HTR-8/SVneo (cell line): ENCODE measurements at places on chromosomes 12 and 14.
A peak's percentile ranks its signal among the peaks of the same experiment; 100 is the strongest.

- DNase-seq, result no peak
These were observed 8.6 kb downstream of the ZNF219 start for GRCh38 chr14:21089877-21090193.

- no peak for DNase-seq
These were observed 171.3 kb downstream of the TMTC2 start for GRCh38 chr12:82857911-82858533.

DNA sequence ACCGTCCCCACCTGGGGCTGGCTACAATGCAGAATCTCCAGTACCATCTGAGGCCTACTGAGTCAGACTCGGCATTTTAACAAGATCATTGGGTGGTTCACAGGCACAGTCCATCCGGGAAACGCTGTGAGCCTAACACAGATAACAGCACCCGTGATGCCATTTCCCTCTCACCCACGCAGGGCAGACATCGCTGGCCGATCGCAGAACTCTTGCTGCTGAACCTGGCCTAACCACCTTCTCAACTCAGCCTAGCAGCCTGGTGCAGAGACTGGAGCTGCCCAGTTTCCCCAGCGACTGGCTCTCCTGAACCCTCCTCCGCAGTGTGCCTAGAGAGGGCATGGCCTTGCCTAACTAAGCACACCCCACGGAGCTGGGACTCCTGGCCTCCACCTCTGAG lies 83.3 kb downstream of the NCOR2 start:
- DNase-seq, result no peak

DNA sequence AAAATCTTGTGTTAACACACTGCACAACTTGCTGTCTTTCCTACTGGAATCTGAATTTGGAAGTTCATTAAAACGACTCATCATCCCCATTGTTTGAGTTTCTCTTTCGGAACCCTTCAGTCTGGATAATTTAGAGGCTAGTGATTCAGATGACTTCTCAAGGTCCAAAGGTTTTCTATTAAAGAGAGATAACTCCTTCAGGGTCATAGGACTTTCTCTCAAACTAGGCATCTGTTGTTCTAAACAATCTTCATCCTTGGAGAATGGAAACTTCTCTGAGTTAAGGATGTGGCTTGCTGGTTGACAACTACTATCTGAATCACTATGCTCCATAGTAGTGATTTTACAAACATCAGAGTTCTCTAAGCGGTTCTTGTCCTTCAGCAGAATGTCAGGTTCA lies 4.4 kb downstream of the MLH3 start:
- no peak for DNase-seq

GRCh38 chr14:65042296-65042695 lies 55.6 kb downstream of the FNTB start:
- no peak for DNase-seq

DNA sequence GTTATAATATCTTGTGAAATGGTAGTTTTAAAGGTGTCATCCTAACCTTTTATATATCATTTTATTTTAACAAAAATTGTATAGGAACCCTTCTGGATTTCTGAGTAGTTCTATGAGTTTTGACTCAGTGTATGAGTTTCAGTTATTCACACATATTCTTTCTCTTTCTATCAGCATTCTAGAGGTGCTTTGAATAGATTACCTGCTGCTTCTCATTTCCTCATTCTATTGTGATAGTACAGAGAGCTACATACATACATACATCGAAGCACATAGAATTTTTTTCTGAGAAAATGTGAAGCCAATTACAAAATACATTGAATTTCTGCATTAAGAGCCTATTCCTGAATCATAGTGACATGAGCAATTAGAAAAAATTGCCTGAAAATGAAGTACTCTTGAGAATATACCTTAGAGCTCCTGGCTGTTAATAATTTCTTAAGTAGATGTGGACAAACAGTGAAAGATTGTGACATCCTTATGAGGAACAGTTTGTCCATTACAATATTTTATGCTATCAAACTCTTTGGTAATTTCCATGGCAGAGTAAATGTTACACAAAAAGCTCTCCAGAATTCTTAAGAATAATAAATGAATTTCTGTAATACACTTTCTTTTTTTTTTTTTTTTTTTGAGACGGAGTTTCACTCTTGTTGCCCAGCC lies 556.6 kb downstream of the TRHDE start:
- no peak for DNase-seq

DNA sequence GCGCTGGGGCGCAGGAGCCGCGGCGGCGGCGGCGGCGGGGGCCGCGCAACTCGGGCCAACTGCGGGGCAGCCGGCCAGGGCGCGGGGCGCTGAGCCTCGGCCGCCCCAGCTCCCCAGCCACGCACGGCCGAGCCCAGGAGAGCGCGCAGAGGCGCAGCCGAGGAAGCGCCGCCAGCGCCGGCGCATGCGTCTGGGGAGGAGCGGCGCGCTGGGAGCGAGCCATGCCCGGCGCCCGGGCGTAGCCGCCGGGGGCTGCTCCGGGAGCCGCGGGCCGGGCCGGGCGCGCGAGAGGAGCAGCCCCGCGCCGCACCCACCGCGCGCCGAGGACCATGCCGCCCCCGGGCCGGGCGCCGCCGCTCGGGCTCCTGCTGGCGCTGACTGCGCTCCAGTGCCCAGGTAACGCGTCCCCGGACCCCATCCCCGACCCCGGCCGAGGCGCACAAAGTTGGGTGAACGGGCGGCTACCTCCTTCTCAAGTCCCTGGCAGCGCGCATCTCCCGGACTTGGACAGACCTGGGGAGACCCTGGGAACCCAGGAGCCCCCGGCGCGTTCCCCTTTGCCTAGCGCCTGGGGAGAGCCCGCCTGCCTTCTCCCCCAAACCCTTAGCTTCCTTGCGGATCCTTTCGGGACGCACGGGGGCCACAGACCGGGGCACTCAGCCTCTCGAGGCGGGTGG lies 121.4 kb downstream of the AACS start:
- no peak for DNase-seq

GRCh38 chr12:59075968-59076490 lies 155.7 kb upstream of the LRIG3 start:
- DNase-seq, result no peak

DNA sequence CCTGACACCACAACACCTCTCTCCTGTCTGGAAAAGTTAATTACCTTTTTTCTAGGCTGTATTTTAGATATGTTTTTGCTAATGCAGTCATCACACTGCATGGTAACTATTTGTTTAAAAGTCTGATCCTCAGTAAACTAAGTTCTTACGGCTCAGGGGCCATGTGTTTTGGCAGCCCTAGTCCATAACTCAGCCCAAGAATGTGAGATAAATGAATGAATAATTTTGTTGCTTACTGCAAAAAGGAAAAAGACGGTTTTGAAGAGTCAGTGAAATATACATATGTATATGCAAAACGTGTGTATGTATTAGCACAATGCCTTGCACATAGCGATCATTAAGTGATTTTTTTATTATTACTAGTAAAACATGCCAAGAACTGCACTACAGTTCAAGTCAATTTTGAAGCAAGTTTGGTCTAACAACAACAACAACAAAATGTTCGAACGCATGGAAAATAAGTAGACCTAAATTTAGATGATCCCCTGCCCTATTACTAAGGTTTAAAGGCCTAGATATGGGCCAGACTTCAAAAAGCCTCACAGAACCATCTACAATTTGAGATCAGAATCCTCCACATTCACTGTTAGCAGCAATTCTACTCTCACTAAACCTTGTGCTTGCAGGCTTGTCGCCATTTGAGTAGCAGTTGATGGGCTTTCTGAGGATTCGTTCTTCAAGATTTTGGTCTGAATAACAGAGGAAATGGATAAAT lies 140.0 kb downstream of the NDUFA12 start:
- DNase-seq, result no peak

- DNase-seq, result no peak
These were observed 38.0 kb downstream of the CNTN1 start for GRCh38 chr12:40730281-40730680.

- no peak for DNase-seq
These were observed 68.7 kb downstream of the RFX4 start for GRCh38 chr12:106651552-106651951.

- DNase-seq, result no peak
These were observed 66.9 kb upstream of the CNOT2 start for GRCh38 chr12:70176290-70176689.

GRCh38 chr12:6204533-6205143 lies 4.4 kb downstream of the CD9 start:
- no peak for DNase-seq

DNA sequence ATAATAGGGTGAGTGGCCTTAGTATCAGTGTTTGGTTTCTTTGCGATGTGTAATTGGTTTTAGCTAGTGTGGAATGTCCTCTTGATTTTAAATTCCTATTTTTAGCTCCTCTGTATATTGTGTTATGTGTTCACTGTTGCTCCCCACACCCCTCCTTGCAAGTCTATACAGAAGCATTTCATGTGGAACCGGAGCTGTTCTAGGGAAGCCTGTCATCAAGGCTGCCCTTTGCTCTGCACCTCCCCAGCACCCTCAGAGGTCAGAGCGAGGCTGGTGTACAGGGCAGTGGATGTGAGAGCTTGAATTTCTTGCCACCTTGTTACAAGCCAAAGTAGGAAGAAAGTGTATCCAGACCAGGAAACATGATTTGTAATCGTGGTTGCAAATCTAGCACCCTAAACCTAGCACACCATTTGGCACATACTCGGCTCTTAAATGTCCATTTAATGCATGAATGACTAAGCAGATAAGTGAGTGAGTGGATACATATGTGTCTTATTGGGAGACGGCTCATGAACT lies 376.8 kb downstream of the RGS6 start:
- no peak for DNase-seq

GRCh38 chr12:46874642-46875041 lies 48.8 kb upstream of the SLC38A4 start:
- DNase-seq, result peak; percentile 13

GRCh38 chr12:91239481-91239880 lies 56.9 kb upstream of the DCN start:
- no peak for DNase-seq

DNA sequence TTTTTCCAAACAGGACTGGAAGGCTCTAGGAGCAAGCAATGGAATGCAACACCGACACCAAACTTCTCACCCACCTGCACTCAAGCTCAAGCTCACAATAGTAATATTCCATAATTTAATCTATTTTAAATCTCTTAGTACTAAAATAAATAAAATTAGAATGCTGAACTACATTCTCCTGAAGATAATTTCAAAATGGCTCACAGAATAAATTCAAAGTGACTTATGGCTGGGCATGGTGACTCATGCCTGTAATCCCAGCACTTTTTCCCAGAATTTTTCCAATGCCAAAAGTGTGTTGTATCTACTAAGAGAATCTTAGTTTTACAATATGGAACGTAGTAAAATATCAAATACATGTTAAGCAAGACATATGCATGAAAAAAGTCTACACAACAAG lies 31.5 kb downstream of the DUSP16 start:
- DNase-seq, result no peak

DNA sequence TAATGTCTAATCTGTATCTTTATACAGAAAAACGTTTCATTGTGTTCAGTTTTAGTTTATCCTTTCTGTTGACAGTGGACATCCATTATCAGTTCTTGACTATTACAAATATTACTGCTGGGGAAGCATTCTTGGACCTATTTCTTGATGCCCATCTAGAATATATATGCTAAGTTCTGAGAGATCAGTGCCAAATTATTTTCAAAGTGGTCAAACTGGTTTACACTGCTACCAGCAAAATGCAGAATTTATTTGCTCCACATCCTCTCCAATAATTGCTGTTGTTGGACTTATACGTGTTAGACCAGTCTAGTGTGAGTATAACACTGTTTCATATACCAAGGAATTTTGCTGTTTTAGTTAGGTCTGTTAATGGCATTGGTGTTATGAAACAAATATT lies 85.5 kb upstream of the TRAF3 start:
- no peak for DNase-seq

GRCh38 chr12:22981711-22982110 lies 356.7 kb downstream of the ETNK1 start:
- no peak for DNase-seq

GRCh38 chr12:82008251-82008650 lies 249.1 kb upstream of the PPFIA2 start:
- DNase-seq, result no peak

DNA sequence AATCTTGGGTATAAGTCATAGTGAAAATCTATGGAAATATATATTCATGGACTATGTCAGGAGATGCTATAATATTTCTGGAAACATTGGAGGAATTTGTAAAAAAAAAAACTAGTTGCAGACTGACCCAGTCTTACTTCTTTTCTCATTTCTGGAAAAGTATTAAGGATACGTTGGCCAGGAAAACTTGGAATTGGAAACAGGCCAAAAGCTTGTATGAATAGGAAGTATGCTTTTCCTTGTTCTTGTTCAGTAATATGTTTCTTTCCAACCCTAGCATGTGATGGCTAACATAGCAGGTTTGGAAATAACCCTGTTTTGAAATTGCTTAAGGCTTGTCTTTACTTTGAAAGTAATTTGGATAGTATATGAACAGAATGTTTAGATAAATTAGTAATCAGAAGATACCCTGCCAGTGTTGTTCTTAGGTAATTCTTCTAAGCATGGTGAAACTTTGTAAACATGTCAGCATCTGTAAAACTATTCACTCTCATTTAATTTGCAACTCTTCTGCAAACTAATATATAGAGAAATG lies 316.2 kb downstream of the NPAS3 start:
- no peak for DNase-seq
